AG04450 (cell line): ENCODE measurements at places on chromosomes 11 and 22.

DNA sequence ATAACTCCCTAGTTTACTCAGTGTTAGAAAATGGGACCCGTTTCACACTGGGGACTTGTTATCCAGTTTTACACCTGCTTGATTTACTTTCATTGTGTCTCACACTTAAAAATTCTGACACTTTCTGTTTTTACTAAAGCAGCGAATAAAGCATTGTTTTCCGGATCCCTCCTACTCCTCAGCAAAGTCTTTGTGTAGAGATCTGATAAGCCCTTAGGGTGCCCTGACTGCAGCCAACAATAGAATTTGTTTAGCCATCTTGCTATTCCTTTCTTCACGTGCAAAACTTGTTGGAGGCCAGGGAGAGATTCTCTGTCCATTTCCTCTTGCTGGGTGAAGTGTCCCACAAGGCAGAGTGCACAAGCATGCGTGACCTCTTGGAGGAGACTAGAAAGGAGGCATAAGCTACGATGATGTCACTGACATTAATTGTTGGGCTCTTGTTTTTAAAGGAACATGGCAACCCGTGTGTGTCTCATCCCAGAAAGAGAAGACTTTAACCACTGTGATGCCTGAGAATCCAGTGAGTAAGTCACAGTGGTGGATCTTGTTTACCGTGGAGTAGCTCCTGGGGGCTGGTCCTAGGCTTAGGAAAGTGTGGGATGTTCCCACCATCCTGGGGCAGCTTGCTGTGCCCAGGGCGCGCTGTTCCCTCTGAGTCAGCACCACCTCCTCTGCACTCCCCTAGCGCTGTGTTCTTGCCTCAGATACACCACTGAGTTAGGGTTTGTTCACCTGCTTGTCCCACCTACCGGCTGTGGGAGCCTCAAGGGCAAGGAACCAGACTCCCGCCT is 27.7 kb downstream of the MICAL2 start:
- DNase-seq, result peak; percentile 83

- no peak for DNase-seq
Measured at GRCh38 chr11:117045956-117046355, 52.3 kb downstream of the SIK3 start.

- no peak for DNase-seq
Measured at GRCh38 chr11:10386361-10386760, 68.7 kb upstream of the AMPD3 start.

GRCh38 chr11:26231252-26231661 is 100.7 kb upstream of the ANO3 start:
- DNase-seq, result peak; percentile 44

DNA sequence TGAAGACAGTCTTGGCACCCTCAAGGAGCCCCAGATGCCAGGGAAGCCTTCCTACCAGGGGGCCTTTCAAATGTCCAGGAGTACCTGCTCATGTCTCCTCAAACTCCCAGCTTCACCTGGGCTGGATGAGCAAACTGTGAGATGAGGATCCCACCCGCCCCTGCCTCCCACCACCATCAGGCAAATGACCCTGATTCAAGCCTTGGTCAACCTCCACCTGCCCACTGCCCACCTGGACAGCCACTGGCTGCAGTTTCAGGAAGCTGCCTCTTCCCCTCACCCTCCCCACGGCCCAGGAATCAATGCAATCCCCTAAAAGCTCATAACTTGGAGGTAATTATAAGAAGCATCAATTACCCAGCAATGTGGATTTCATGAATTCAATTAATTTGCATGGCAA is 122.7 kb downstream of the BUD13 start:
- no peak for DNase-seq

- no peak for DNase-seq
Measured at GRCh38 chr22:35039625-35040024, 26.3 kb upstream of the ISX start.

- no peak for DNase-seq
Measured at GRCh38 chr22:40878922-40879321, 17.0 kb upstream of the DNAJB7 start.

DNA sequence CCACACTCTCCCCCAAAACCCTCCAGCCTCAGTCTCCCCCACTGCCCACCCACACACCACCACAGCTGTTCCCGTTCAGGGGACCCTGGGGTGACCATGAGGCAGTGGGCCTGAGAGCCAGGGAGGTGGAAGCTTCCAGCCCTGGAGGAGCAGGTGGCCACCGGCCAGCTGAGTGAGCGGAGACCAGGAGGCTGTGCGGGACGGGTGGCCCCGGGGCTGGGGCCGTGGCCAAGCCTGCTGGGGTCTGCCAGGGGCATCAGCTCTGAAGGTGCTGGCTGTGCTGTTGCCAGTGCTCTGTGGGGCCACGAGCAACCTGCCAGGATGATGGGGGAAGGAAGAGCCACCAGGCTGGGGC is 26.0 kb downstream of the OSBPL5 start:
- DNase-seq, result no peak

DNA sequence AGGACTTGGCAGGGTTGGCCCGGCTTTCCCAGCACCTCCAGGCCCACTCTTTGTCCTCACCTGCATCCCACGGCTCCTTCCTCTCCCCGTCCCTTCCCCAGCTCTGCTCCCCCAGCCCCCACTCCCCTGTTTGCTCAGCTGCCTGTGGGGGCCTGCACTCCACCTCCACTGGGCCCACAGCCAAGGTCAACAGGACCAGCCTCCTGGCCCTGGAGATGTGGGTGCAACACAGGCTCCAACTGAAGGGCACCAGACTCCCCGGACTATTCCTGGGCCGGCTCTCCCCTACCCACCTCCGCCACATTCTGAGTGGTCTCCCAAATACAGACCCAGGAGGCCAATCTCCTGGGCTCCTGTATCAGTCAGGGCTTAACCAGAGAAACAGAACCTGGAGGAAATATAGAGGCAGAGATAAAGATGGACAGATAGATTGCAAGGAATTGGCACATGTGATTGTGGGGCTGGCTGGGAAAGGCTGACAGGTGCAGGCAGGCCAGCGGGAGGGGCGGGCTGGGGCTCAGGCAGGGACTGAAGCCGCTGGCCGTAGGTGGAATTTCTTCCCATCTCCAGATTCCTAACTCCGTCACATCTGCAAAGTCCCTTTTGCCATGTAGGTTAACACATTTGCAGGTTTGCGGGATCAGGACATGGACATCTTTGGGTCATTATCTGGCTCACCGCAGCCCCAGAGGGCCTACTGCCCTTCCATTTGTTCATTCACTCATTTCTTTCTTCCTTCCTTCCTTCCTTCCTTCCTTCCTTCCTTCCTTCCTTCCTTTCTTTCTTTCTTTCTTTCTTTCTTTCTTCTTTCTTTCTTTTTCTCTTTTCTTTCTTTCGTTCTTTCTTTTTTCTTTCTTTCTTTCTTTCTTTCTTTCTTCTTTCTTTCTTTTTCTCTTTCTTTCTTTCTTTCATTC is 45.8 kb upstream of the MYH9 start:
- DNase-seq, result no peak

GRCh38 chr11:1529774-1530173 is 42.3 kb downstream of the DUSP8 start:
- DNase-seq, result no peak

DNA sequence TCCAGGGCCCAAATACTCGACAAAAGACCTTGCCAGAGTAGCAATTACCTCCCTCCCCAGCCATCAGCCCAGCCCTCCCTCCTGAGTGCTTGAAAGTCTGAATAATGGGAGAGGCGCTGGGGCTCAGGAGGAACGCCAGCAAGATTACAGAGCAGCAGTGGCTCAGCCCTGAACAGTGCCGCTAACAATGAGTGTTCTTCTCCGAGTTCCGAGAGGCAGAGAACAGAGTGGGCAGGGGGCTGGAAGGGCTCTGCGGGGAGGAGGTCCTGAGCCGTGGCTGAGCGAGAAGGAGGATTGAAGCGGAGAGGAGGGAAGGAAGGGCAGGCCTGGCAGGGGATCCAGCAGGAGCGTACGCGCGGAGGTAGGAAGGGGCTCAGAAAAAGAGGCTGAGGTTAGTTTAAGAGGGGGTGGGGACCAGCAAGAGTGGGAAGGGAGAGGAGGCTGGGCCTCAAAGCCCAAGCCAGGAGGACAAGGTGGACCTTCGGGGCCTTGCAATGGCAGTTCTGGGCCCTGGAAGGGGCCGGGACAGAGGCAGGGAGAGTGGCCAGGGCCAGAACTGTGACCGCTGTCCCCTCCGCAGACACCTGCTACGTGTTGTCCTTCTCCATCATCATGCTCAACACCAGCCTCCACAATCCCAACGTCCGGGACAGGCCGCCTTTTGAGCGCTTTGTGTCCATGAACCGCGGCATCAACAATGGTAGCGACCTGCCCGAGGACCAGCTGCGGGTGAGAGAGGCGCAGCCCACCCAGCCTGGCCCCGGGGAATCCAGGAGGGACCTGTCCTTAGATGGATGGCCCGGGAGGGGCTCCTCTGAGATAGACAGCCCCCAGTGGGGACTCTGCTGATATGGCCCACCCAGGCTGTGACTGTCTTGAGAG is 20.6 kb downstream of the CYTH4 start:
- no peak for DNase-seq

GRCh38 chr11:117930668-117931330 is 1.6 kb upstream of the TMPRSS13 start:
- no peak for DNase-seq

DNA sequence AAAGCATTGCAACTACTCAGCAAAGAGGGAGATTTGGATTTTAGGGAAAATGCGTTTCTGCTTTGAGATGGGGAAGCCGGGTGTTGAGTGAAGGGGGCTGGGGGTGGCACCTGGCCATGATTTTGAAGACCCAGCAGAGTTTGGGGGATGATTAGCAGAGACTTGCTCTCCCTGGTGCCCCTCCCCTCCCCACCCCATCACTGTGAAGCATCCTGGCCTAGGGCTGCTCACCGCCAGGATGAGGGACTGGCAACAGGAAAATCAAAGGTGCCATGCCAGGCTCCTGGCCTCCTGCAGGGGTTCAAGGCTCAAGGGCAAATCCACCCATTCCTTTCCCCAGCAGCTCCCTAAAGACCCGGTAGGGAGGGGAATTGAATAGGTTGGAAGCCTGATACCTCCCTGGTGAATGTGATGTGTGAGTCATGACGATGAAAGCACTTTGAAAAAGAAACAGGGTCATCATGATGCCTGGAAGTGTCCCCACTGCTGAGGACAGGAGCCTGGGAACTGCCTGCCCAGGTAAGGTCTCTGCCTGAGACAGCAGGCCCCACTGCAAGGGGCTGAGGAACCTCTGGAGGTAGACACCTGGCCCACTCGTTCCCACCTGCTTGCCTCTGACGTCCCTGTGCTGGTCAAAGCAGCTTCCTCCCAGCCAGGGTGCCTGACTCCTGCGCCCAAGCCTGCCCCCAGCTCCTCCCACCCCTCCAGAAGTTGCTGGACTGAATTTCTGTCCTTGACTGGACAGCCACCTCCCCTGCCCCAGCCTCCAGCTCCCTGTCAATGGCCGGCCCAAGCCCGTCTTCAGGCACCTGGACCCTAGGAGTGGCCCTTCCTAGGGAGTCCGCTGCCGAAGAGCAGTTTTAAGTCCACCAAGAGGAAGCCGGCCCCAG is 1.7 kb downstream of the CHST1 start:
- no peak for DNase-seq

DNA sequence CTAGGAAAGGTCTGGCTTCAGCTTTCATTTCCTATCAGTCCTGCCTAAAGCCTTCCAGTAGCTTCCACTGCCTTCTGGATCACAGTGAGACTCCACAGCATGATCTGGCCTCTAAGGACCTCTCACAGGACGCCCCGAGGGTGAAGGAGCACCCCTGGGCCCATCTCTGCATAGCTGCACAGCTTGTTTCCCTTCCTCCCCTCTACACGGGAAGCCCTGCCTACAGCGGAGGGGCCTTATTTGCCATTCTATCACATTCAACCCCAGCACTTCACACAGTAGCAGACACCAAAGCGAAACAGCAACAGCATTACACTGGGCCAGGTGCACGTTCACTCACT is 162.3 kb upstream of the GRK3 start:
- DNase-seq, result no peak

DNA sequence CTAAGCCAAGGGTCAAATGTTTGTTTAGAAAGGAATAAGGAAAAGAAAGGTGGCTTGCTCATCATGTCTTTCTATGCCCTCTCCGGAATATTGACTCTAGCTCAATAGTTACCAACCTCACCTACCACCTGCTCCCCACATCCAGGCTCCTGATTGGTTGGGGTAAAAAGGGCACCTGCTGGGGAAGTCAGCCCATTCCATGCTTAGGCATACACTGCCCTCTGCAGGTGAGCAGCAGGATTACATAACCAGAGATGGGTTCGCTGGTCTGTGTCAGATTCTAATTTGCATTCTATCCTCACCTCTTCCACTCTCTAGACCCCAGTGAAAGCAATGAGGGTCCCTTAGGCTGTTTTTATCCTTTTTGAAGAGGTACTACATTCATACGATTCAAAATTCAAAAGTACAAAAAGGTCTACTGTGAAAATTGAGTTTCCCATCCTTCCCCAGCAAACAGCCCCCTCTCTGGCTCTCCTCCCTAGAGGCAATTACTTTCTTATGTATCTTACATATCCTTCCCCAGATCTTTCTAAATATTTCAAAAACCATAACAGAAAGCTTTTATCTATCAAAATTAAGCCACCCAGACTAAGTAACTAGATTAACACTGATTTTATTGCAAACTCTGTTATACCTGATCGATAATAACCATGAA is 98.0 kb upstream of the ASPHD2 start:
- DNase-seq, result no peak

DNA sequence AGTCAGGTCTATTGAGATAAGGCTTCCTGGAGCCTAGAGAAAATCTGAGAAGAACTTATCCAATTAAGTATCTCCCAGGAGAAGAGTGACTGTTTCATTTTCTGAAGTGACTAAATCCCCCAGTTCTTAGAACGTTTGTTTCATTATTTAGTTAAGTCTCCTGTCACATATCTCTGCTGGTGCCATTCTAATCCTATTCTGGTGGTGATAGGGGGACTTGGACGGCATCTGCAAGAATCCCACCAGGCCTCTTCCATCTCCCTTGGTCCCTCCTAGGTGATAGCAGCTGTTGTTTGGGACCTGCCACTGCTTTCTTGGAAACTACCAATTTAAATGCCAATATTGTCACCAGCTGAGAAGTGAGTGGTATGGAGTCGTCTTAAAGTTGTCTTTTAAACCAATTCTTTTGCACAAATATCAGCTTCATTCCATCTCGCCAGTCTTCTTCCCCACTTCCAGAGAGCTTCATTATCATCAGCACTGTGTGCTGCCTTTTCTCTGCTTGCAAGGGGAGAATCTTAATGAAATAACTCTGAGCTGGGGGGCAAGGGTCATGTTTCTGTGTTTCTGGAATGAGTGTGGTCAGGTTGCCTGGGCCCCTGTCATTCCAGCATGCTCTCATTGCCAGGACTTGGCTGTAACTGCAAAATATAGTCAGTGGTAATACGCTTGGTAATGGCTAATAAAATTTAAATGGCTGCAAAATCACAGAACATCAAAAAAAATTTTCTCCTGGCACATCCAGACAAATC is 104.8 kb downstream of the LDLRAD3 start:
- DNase-seq, result no peak

GRCh38 chr11:126817523-126818450 is 182.8 kb downstream of the KIRREL3 start:
- no peak for DNase-seq

GRCh38 chr11:66981976-66982578 is 7.0 kb downstream of the C11orf86 start:
- DNase-seq, result peak; percentile 65

DNA sequence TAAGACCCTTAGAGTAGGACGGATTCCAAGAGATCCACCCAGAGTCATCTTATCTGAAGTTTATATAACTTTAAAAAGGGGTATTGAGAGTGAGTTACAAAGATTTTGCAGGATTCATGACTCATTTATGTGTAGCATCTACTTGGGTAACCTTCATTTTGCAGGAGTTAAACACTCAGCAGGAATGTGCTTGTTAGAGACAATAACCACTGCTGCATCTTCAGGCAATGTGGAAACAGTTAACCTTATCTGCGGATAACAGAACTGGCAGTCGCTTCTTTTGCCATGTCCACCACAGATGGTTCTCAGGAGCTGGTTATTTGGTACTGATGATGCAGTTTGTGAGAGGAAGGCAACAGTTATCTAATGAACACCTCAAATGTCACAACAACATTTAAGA is 417.9 kb upstream of the DDI1 start:
- DNase-seq, result peak; percentile 49
